ENCODE measurements at places on chromosomes 12 and 14. TPM values are rescaled to one million over a fixed set of nuclear protein-coding genes. Genes with fewer than 3 reads are reported as not detected.

- H3K27ac ChIP-seq = peak overlapping the region; percentile 47
- no peaks in the 10 kb centered on the region for H3K27me3 ChIP-seq
- H3K4me3 ChIP-seq = no peak overlapping the region
- H3K4me1 ChIP-seq = peaks cover 21% of the 10 kb centered on the region
- peak; percentile 69 for DNase-seq
- H3K36me3 ChIP-seq = peaks cover 15% of the 10 kb centered on the region
Observed at GRCh38 chr14:45198551-45198950, 54.5 kb downstream of the MIS18BP1 start.

DNA sequence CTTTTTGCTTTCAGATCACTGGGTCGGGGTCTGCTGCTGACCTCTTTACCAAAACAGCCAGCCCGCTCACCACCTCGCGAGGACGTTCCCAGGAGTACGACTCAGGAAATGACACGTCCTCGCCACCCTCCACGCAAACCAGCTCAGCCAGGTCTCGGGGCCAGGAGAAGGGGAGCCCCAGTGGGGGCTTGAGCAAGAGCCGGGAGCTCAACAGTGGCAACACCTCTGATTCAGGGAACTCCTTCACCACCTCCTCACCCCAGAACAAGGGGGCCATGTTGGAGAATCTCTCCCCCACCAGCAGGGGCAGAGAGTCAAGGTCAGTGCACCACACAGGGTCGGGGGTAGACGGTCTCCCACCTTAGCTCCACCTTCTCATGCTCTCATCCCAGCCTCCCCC, 33.4 kb upstream of the HSPB8 start:
- no peak overlapping the region for H3K27ac ChIP-seq
- H3K4me1 ChIP-seq = no peaks in the 10 kb centered on the region
- no peaks in the 10 kb centered on the region for H3K36me3 ChIP-seq
- DNase-seq = no peak
- peaks cover 11% of the 10 kb centered on the region for H3K27me3 ChIP-seq

- H3K27me3 ChIP-seq = peaks cover 5% of the 10 kb centered on the region
- peaks cover 6% of the 10 kb centered on the region for H3K4me1 ChIP-seq
- no peaks in the 10 kb centered on the region for H3K36me3 ChIP-seq
- no peak overlapping the region for H3K4me3 ChIP-seq
Observed at GRCh38 chr12:68378872-68379606, 46.9 kb upstream of the MDM1 start.

FOXM1 gene
- total RNA-seq = 49.9 TPM

DNA sequence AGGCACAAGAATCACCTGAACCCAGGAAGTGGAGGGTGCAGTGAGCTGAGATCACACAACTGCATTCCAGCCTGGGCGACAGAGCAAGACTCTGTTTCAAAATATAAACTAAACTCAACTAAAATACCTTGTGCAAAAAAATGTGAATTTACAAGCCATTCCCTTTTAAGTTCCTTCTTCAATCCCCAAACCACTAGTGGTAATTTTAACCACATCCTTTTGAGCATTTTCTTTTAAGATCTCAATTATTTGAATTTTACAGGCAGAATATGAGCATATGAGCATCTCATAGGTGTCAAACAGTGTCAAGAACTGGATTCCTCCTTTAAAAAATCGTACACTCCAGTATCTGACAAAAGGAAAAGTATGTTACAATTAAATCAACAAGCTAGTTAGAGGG, 57.0 kb upstream of the NPFF start:
- H3K4me3 ChIP-seq = no peak overlapping the region
- H3K27ac ChIP-seq = no peak overlapping the region
- peaks cover 39% of the 10 kb centered on the region for H3K4me1 ChIP-seq
- H3K27me3 ChIP-seq = no peaks in the 10 kb centered on the region
- peaks cover 7% of the 10 kb centered on the region for H3K36me3 ChIP-seq
- DNase-seq = no peak

CHST11 gene
- total RNA-seq = 5.3 TPM

- H3K36me3 ChIP-seq = peaks cover 8% of the 10 kb centered on the region
- peak; percentile 88 for DNase-seq
- peak overlapping the region; percentile 86 for H3K27ac ChIP-seq
- peaks cover 48% of the 10 kb centered on the region for H3K4me1 ChIP-seq
- H3K27me3 ChIP-seq = no peaks in the 10 kb centered on the region
- H3K4me3 ChIP-seq = peak overlapping the region; percentile 60
Observed at GRCh38 chr12:59079002-59079401, 158.7 kb upstream of the LRIG3 start.

HOXC11 gene
- total RNA-seq = 1.2 TPM

GRCh38 chr14:104393898-104394381, 185.6 kb upstream of the C14orf180 start:
- no peak overlapping the region for H3K4me3 ChIP-seq
- H3K36me3 ChIP-seq = no peaks in the 10 kb centered on the region
- no peaks in the 10 kb centered on the region for H3K4me1 ChIP-seq

GRCh38 chr12:65171870-65172269, 2.5 kb downstream of the LEMD3 start:
- no peaks in the 10 kb centered on the region for H3K27me3 ChIP-seq
- peak overlapping the region; percentile 12 for H3K27ac ChIP-seq
- peak overlapping the region; percentile 100 for H3K4me3 ChIP-seq
- H3K36me3 ChIP-seq = no peaks in the 10 kb centered on the region

DNA sequence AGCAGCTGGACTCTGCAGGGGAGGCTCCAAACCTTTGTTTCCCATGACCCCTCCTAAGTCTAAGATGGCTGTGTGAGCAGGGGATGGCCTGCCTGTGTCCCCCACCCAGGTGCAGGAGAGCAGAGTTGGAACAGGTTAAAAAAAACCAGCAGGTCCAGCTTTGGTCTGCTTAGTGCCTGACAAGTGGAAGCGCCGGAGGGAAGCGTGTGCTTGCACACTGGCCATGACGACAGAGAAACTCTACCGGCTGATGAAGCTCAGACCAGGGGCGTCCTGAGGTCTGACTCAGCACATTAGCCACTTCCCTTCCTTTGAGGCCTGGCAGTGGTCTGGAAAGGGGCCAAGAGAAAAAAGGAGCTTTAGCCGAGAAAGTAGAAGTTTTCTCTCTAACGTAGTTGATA, 280.1 kb downstream of the VRK1 start:
- H3K27ac ChIP-seq = peak overlapping the region; percentile 35
- no peaks in the 10 kb centered on the region for H3K27me3 ChIP-seq
- H3K36me3 ChIP-seq = no peaks in the 10 kb centered on the region
- no peak overlapping the region for H3K4me3 ChIP-seq
- DNase-seq = peak; percentile 91
- H3K4me1 ChIP-seq = peaks cover 12% of the 10 kb centered on the region

DNA sequence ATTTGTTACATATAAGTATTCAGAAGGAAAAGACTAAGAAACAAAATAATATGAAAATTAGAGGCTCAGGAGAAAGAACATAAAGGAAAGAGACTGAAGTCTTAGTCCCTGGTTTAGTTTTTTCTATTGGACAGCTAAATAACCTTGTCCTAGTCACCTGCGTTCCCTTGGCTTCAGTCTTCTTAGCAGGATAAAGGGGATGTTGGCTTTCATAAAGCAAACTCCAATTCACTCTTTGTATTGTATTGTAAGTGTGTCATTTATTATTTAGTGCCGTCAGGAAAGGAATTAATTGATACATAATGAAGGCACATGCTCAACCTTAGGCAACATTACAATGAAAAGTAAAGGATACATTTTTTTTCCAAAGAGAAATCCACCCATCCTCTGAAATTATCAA, 190.3 kb upstream of the PPFIA2 start:
- no peaks in the 10 kb centered on the region for H3K36me3 ChIP-seq
- no peak for DNase-seq
- peaks cover 7% of the 10 kb centered on the region for H3K4me1 ChIP-seq
- no peaks in the 10 kb centered on the region for H3K27me3 ChIP-seq

GRCh38 chr12:32568228-32568627, 110.9 kb upstream of the DNM1L start:
- H3K27ac ChIP-seq = peak overlapping the region; percentile 66
- no peak overlapping the region for H3K4me3 ChIP-seq
- peaks cover 46% of the 10 kb centered on the region for H3K4me1 ChIP-seq
- peaks cover 63% of the 10 kb centered on the region for H3K36me3 ChIP-seq

GRCh38 chr14:74905595-74906142, 17.4 kb downstream of the RPS6KL1 start:
- peak; percentile 59 for DNase-seq
- no peak overlapping the region for H3K4me3 ChIP-seq
- no peak overlapping the region for H3K27ac ChIP-seq

DNA sequence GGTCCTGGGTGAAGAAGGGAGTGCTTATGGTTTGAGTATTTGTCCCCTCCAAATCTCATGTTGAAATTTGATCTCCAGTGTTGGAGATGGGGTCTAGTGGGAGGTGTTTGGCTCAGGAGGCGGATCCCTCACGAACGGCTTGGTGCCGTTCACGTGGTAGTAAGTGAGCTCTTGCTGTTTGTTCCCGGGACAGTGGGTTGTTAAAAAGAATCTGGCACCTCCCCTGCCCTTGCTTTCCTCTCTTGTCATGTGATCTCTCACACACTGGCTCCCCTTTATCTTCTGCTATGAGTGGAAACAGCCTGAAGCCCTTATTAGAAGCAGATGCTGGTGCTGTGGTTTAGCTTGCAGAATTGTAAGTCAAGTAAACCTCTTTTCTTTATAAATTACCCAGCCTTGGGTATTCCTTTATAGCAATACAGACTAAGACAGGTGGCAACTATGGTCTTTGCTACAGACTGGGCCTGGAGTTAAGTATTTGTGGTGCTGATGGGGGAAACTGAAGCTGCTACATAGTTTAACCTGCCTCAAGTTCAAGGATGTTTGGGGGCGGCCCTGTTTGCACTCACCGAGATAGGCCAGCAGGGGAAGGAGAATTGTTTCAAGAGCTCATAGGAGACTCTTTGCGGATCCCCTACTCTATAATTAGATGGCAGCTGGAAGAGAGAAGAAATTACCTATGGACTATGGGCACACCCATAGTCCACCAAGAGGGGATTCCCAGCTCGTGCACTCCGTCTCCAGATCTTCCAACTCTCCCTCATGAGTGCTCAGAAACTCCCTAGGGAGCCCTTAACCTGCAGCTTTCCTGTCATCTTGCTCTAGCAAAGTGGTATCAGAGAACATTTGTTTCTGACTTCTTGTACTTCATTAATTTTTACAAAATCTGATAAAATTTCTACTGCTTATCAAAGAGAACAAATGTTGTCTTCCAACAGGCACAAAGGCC, 164.6 kb downstream of the SLC15A5 start:
- H3K4me1 ChIP-seq = no peaks in the 10 kb centered on the region
- H3K4me3 ChIP-seq = no peak overlapping the region
- peaks cover 13% of the 10 kb centered on the region for H3K27me3 ChIP-seq
- peak; percentile 6 for DNase-seq

DNA sequence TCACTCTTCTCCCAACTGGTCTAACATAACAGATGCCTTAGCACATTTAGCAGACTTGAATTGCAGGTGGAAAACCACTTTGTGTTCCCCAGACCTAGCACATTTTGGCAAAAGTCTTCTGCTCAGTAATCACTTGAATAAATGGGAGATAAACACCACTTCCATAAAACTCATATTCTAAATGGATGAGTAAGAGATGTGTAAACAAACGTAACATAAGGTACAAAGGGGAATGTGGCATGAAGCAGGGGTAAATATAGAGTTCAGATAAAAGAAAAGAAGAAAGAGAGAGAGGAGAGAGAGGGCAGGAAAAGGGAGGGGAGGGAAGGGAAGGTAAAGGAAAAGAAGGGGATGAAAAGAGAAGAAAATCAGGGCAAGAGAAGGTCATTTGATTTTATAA, 17.0 kb upstream of the KERA start:
- H3K27ac ChIP-seq = no peak overlapping the region
- H3K4me3 ChIP-seq = no peak overlapping the region
- DNase-seq = no peak
- peaks cover 65% of the 10 kb centered on the region for H3K27me3 ChIP-seq
- no peaks in the 10 kb centered on the region for H3K4me1 ChIP-seq

DNA sequence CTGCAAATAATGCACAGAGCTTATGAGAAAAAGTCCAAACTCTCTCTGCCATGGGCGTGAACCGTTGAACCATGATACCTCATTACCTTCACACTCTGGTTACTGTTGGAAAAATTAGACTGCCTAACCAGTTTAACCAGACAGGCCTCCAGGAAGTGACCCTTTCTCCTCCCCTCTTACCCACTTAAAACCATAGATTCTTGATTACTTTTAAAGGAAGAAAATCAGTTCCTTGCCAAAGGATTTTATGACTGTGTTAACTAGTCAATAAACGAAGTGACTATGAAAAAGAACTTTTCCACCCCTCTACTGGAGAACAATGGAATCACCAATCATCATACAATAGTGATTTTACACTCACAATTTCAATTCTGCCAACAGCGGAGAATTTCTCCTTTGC, 254.0 kb upstream of the ATP2B1 start:
- DNase-seq = no peak
- no peaks in the 10 kb centered on the region for H3K27me3 ChIP-seq
- H3K27ac ChIP-seq = no peak overlapping the region
- H3K36me3 ChIP-seq = no peaks in the 10 kb centered on the region
- peaks cover 17% of the 10 kb centered on the region for H3K4me1 ChIP-seq

GRCh38 chr14:101839661-101840060, 78.2 kb downstream of the PPP2R5C start:
- no peak overlapping the region for H3K4me3 ChIP-seq
- H3K27me3 ChIP-seq = no peaks in the 10 kb centered on the region
- H3K4me1 ChIP-seq = peaks cover 6% of the 10 kb centered on the region
- peaks cover 26% of the 10 kb centered on the region for H3K36me3 ChIP-seq
- no peak for DNase-seq
- peak overlapping the region; percentile 12 for H3K27ac ChIP-seq

All from MCF 10A (cell line).